Left kidney (tissue), 8 donors: ENCODE measurements at places on chromosomes 6 and 20.

GRCh38 chr20:5608104-5608441, 142.1 kb upstream of the SHLD1 start:
- DNase-seq, result no peak

DNA sequence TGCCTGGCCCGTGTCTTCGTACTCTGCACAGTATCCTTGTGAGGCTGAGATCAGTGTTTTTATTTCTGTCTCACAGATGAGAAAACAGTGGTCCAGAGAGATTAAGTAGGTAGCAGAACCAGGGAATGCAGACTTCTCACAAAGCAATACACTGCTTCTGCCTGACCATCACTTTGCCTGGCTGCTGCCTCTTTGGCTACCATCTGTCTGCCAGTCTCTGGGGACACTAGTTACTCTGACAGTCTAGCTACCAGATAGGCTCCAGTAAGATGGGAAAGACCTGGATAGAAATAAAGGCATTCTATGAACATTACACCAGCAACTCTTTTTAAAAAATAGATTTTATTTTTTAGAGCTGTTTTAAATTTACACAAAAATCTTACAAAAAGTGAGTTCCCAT, 96.9 kb downstream of the PHACTR3 start:
- no peak for DNase-seq

GRCh38 chr6:37980222-37980595, 160.7 kb downstream of the ZFAND3 start:
- no peak for DNase-seq

- DNase-seq, result no peak
Measured at GRCh38 chr6:159679091-159680077, 13.7 kb downstream of the SOD2 start.

- DNase-seq, result no peak
Measured at GRCh38 chr6:56062836-56063235, 184.5 kb downstream of the COL21A1 start.

DNA sequence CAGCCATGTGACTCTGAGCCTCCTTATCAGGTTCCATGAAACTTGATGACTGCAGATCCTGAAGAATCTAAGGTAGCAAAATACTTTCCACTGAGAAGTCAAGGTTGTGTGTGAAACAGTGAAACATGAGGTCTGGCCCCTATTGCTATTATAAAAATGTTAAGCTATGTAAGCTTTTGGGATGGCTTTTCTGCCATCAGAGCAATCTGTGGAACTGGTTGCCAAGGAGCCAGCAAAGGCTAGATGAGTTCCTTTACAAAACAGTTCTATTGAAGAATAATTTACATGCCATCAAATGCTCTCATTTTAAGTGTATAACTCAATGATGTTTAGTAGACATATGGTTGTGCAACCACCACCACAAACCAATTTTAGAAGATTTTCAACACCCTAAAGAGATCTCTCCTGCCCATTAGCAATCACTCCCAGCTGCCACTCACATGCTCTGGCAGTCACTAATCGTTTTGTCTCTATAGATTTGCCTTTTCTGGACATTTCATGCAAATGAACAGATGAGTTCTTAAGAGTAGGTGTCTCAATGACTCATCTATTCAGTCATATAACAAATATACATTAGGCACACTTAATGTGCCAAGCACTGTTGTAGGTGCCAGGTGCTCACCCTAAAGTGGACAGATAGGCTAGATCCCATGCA, 19.9 kb upstream of the MEP1A start:
- DNase-seq, result no peak

GRCh38 chr6:44630125-44631028, 242.9 kb downstream of the CDC5L start:
- DNase-seq, result peak; percentile 39
